ENCODE measurements at places on chromosomes 16 and 17.

DNA sequence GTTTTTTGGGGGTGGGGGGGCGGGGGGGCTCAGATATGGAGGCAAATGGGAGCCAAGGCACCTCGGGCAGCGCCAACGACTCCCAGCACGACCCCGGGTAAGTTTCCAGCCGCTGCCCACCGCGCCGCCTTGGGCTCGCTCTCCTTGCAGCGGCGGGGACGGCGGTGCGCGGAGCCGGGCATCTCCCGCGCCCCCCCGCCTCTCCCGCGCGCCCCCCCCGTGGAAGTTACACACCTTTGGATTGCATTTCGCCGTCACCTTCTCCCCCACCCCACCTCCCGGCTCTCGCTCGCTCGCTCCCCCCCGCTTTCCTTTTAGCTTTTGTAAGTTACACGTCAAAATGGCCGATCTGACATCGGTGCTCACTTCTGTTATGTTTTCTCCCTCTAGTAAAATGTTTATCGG, 387 bp downstream of the MSI2 start:
- no peak for DNase-seq

DNA sequence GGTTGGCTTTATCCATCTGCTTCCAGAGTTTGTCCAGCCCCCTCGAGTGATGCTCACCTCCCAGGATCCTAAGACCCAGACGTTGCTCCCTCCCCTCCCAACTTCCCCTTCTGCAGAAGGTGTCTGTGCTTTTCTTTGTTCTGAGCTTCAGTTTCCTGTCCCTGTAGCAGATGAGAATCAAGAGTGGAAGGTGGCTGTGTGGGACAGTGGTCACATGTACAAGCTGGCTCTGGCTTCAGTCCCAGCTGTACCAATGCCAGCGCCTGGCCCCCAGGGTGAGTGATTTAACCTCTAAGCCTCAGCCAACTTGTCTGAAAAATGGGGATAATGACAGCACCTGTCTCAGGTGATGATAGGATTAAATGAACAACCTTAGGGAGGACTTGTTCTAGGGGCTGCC, 7.7 kb downstream of the PRR15L start:
- DNase-seq = no peak

DNA sequence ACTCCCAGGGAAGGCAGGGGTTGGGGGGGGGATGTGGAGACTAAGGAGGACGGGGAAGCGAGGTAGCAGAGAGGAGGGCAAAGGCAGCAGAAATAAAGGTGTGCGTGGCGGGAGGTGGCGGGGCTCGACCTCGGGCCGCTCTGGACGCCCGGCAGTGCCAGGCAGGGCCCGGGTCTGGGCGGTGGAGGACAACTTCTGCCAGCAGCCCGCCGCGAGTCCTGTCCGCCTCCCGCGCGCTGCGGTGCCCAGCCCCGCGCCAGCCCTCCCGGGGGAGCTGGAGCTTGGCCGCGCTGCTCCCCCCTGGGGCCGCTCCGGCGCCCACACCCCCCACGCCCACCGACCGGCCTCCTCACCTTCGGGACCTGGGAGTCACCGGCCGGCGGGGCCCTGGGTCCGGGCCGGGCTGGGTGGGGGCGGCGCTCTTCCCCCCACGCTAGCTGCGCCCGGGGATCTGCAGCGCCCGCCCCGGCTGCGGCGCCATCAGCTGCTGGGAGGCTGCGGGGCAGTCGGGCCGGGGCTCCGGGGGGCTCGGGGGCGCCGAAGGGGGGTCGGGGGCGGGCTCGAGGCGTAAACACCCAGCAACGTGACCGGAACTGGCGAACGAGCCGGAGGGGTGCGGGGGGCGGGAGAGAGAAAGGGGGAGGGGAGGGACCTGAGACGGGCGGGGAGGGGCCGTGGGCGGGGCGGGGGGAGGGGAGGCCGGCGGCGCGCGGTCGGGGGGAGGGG, at the start of gene CCDC92B:
TSS of gene CCDC92B (minus strand) at position 595 of the 726 bp plus-strand sequence. CDS start 14,507 bp downstream, outside the sequence.
- DNase-seq = peak; percentile 70

- DNase-seq = peak; percentile 90
These were observed at the start of gene AXIN2 for GRCh38 chr17:65561452-65562205. Gene AXIN2 (minus strand): TSS chr17:65561648. CDS start chr17:65558620, 3,028 bp downstream.

DNA sequence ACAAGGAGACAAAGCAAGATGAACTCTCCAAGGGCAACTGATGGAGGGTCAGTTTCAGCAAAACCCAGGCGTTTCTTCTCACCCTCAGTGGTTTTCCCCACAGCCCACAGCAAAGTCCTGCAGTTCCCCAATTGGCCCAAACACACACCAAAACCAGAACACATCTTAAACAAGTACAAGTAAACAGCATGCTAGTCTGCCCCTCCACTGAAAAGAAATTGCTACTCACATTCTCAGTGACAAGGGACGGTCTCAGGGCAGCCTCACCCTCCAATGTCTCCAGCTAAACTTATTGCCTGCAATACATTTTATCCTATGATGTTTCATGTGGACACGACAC, 300.6 kb upstream of the IRX3 start:
- no peak for DNase-seq

DNA sequence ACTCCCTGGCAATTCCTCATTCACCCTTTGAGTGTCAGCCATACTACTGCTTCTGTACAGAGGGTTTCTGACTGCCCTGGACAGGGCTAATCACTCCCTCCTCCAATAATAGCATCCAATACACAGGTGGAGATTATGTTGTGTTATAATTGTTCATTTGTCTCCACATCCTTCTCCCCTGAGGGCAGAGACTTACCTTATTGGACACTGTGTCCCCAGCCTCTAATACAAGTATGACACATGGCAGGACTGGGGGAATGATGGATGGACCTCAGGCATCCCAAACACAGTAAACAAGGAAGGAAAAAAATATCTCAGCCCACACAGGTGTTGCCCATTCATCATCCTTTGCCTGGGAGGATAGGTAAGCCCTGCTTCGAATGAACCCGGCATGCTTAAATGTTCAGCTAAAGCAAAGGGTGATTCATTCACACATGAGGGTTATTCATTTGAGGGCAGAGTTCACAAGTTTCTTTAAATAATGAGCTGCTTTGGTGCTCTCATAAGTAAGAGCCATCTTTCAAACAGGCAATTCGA, 34.8 kb downstream of the MMD start:
- DNase-seq = no peak

GRCh38 chr17:51044976-51045375, 75.7 kb downstream of the SPAG9 start:
- peak; percentile 43 for DNase-seq

- no peak for DNase-seq
These were observed 26.9 kb upstream of the COX10 start for GRCh38 chr17:14042411-14042810.

GRCh38 chr17:49227436-49228261, 2.9 kb downstream of the PHOSPHO1 start:
- DNase-seq = peak; percentile 87

DNA sequence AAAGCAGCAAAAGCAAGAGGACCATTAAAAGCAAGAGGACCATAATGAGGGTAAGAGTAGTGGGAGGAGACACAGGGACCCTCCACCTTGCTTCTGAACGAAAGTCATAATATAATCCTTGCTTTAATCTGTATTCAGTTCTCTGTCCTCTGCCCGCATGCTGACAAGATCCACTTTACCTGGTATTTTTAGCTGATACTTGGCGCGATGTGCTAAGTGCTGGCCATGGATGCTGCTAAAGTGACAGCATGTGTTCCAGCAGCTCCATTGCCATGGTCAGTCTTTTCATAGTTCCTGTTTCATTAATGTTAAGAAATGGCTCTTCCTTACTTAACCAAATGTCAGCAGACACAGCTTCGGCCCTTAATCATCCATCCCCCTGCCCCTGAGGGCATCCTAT, 86.8 kb downstream of the CA10 start:
- no peak for DNase-seq

- no peak for DNase-seq
These were observed 26.8 kb upstream of the SLC5A10 start for GRCh38 chr17:18925187-18925586.

GRCh38 chr17:5381542-5381941, 37.9 kb downstream of the NUP88 start:
- DNase-seq = no peak

- no peak for DNase-seq
These were observed 38.3 kb upstream of the AKTIP start for GRCh38 chr16:53541326-53541725.

DNA sequence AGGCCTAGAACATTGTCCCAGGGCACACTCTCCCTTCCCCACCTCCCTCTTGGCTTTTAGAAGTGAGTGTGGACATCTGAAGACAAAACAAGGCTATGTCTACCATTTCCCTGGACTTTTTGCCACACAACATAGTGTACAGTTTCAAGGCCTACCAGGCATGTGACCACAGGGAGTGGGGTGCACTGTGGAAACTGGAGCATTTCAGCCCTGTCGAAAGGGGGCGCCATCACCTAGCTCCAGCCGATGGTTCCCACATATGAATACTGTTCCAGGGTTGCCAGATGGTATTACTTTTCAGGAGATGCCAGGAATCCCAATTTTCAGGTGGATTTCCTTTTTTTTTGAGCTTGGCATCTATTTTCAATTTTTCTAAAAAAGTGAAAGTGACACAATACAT, 140.7 kb downstream of the KATNIP start:
- no peak for DNase-seq

- peak; percentile 63 for DNase-seq
These were observed 142.8 kb downstream of the GRIN2A start for GRCh38 chr16:10039220-10040096.

GRCh38 chr16:4870138-4870671, 22.9 kb downstream of the UBN1 start:
- no peak for DNase-seq

- peak; percentile 58 for DNase-seq
These were observed 61.9 kb downstream of the WWP2 start for GRCh38 chr16:69823831-69824563.

- DNase-seq = no peak
These were observed 23.0 kb downstream of the SLC35G3 start for GRCh38 chr17:35170968-35171771.

- DNase-seq = no peak
These were observed 4.4 kb downstream of the GJD3 start for GRCh38 chr17:40360091-40360490.

DNA sequence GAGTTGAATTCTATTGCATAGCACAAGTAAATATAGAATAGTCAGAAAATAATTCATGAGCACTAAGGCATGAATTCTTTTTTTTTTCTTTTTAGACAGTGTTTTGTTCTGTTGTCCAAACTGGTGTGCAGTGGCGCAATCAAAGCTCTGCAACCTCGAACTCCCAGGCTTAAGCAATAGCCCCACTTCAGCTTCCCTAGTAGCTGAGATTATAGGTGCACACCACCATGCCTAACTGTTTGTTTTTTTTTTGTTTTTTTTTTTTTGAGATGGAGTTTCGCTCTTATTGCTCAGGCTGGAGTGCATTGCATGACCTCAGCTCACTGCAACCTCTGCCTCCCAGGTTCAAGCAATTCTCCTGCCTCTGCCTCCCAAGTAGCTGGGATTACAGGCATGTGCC, 16.6 kb downstream of the TUBD1 start:
- DNase-seq = no peak

GRCh38 chr17:20234276-20234675, 225.1 kb downstream of the SPECC1 start:
- no peak for DNase-seq

DNA sequence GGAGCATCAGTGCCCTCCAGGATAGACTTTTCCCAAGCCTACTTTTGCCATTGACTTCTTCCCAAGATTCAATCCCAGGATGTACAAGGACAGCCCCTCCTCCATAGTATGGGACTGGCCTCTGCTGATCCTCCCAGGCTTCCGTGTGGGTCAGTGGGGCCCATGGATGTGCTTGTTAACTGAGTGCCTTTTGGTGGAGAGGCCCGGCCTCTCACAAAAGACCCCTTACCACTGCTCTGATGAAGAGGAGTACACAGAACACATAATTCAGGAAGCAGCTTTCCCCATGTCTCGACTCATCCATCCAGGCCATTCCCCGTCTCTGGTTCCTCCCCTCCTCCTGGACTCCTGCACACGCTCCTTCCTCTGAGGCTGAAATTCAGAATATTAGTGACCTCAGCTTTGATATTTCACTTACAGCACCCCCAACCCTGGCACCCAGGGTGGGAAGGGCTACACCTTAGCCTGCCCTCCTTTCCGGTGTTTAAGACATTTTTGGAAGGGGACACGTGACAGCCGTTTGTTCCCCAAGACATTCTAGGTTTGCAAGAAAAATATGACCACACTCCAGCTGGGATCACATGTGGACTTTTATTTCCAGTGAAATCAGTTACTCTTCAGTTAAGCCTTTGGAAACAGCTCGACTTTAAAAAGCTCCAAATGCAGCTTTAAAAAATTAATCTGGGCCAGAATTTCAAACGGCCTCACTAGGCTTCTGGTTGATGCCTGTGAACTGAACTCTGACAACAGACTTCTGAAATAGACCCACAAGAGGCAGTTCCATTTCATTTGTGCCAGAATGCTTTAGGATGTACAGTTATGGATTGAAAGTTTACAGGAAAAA, 9.7 kb upstream of the CYLD start:
- DNase-seq = no peak

- no peak for DNase-seq
These were observed 84.3 kb downstream of the CACNG1 start for GRCh38 chr17:67128700-67129099.

DNA sequence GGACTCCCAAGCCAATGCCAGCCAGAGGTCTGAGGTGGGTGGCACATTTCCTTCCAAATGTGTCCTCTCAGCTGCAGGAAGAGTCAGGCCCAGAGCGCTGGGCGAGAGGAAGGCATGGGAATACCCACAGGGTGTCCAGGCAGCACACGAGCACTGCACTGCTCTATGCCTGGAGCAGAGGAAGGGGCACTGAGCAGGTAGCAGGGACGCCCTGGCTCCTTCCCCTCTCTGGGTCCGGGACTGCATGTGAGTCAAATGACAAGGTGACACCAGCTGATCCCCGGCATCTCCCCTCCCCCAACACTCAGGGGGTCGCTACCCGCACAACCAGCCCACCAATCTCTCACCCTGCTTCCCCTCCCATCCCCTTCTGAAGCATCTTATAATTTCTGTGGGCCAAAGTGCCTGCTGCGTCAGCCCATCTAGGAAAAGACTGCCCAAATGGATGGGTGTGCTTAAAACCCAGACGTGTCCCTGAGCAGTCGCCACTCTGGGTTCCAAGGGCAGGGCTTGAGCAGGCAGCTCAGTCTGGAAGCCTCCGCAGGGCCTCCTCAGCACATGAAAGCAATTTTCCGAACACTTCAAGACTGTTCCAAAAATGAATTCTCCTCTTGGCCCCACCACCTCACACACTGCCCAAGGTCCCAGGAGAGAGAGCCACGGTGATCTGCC, 12.0 kb upstream of the BCAR1 start:
- no peak for DNase-seq

DNA sequence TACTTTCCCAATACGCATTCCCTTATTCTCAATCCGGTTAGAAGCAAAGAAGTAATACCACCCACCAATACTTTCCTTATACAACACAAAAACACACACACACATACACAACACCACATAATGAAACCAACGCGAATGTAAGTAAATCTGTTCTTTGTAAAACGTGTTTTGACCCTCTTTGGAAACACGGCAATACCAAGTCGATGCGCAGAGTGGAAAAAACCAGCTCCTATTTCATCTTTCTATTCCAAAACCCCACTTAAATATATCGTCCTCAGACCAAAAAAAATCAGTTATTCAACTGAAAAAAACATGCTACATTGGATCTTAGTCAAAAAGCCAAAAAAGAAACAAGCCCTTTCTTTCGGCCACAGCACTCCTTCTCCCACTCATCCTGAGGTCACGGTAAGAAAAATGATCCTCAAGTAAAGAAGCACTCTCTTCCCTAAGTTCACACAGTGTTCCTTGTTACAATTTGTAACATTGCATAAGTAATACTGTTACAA, 31.0 kb upstream of the ARL4D start:
- DNase-seq = no peak

- DNase-seq = no peak
These were observed 33.0 kb downstream of the C16orf54 start for GRCh38 chr16:29712809-29713208.

- no peak for DNase-seq
These were observed 3.7 kb downstream of the HPR start for GRCh38 chr16:72066747-72067146.

- DNase-seq = peak; percentile 73
These were observed 17.7 kb downstream of the PSMD11 start for GRCh38 chr17:32461853-32462617.
